ENCODE measurements at places on chromosomes 4 and X.

DNA sequence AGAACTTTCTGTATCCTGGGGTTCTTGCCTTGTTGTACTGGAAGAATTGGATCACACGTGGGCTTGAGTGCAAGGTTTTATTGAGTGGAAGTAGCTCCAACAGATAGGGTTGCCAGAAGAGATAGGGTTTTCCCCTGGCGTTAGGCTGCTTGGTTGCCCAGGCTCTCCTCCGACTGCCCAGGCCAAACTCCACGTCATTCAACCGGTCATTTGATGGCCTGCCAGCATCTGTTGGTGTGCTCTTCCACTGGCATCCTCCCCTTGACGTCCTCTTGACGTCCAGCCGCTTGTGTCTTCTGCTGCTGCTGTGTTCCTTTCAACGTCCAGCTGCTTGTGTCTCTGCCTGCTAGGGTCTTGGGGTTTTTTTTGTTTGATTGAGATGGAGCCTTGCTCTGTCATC, 340.3 kb upstream of the ZCCHC13 start:
- no peak for DNase-seq

GRCh38 chr4:126628933-126629332, 1003.8 kb upstream of the INTU start:
- DNase-seq = no peak

DNA sequence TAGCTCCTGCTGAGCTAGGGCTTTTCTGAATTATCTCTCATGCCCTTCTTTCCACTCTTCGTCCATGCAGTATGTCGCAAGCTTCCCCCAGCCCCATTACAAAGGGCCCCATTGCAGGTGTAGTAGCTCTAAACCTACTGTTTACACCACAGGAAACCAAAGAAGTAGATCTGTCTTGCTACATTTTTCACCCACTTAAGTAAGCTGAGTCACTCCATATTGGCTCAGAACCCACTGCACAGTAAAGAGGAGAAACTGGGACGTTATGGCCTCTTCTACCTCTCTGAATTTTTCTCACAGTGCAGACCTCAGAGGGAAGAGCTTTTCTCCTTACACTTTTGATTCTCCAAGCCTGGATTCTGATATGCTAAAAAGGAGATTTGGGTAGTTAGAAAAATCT, 200.2 kb downstream of the SMARCA1 start:
- no peak for DNase-seq

GRCh38 chr4:184475096-184475461, 729 bp upstream of the IRF2 start:
- DNase-seq = peak; percentile 42

DNA sequence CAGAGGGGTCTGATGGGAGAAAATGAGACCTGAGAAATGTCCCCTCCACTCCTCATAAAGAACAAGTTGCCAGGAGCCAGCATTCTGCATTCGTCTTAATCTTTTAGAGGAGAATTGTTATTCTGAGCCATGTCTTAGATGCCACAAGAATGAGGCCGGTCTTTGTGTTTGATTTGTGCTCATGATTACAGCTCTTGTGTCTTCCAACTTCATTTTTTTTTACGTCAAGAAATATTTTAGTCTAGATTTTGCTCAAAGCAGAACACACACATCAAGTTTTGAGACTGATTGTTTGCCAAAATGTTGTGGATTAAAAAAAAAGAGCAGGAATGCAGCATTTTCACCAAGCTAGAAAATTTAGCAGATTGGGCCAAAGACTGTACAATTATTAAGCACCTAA, 130.6 kb upstream of the PITX2 start:
- no peak for DNase-seq

- no peak for DNase-seq
Observed at GRCh38 chr4:21900211-21900610, 48.4 kb downstream of the KCNIP4 start.

GRCh38 chr4:102318526-102318925, 26.8 kb downstream of the SLC39A8 start:
- no peak for DNase-seq

DNA sequence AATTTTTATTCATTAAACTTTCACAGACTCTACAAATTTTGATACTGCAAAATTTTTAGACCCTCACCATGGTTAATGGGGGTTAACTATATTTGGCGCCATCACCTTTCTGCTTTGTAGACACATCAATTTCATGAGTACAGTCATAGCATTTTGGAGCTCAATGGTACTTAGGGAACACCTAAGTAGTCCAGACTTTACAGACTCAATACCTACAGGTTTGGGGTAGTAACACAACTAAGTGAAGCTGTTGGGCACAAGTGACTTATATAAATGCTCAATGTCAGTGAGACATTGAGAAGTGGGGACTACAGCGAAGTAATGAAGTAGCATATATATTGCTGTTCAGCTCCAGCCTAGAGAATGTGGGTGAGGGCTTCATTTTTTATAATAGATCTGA, 7.5 kb downstream of the GPRIN3 start:
- DNase-seq = no peak

GRCh38 chr4:134958862-134959261, 757.3 kb upstream of the PABPC4L start:
- no peak for DNase-seq

- DNase-seq = no peak
Observed at GRCh38 chr4:113173793-113174264, 124.4 kb downstream of the ANK2 start.

- no peak for DNase-seq
Observed at GRCh38 chr4:37431417-37431743, 186.8 kb downstream of the NWD2 start.

DNA sequence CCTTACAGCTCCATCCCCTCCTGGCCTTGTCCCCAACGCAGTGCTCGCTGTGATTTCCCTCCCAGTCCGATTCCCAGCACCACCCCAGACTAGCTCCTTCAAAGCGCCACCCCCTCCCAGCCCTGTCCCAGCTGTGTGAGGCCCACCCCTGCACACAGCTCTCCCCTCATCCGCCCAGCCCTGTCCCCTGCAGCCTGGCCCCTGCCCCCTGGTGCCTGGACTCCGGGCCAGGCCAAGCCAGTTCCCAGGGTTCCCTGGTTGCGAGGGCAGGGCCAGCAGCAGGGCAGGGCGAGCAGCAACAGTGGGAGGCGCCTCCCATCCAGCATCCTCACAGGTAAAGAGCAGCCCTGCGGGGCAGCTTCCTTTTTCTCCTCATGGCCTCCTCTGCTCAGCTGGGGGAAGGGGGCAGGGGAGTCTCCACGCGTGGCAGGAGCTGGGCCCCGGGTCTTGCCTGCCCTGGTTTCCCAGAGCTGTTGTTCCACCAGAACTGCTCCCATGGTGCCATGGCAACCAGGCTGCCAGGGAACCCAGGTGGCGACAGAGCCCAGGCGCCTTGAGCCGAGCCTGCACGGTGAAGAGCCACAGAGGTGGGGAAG, 24.8 kb downstream of the IQSEC2 start:
- no peak for DNase-seq

DNA sequence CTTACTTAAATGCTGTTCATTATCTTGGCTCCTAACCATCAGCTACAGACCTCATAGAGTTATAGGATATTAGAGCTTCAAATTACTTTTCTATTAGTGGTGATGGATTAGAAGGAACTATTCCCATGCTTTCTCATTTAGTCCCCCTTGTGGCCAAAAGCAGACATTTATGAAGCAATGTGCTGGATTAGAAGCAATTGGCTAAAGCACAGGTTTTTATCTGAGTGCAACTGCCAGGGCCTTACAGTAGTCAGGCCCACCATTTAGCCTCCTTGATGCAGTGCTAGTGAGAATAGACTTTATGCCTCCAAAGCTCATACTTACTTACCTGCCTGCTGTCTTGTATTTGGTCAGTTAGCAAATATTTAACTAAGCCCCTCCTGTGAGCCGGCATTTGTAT, 93.0 kb downstream of the TSPAN7 start:
- DNase-seq = peak; percentile 13

- no peak for DNase-seq
Observed at GRCh38 chr4:17921451-17921850, 100.1 kb downstream of the LCORL start.

DNA sequence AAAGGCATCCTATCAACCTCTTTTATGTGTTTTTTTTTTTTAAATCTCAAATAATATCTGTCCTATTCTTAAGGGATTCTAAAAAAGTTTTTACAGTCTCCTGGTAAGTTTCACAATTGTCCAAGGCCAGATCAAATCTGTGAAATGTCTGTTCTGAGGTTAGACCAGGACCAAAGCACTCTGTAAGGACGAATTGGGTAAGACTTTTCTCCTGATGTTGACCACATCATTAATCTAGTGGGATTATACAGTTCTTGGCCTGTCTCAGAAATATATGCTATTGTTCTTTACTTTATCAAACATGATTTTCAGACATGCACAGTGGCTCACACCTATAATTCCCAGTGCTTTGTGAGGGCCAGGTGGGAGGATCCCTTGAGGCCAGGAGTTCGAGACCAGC, 45.8 kb upstream of the TMEM131L start:
- no peak for DNase-seq

DNA sequence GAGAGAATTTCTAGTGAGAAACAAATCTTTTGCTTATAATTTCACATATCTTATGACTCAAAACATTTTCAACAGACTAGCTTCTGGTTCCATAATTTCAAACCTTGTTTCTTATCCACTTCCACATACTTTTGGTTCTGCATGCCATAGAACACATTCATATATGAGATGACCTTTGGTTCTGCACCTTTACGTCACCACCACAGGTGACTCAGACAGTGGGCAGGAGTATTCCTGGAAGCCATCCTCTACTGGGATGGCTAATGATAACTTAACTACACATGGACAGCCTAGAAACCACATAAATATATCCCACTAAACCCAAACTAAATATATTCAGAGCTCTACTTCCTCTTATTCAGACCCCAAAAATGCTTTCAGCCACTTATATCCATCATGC, 133.3 kb downstream of the DCK start:
- DNase-seq = no peak

DNA sequence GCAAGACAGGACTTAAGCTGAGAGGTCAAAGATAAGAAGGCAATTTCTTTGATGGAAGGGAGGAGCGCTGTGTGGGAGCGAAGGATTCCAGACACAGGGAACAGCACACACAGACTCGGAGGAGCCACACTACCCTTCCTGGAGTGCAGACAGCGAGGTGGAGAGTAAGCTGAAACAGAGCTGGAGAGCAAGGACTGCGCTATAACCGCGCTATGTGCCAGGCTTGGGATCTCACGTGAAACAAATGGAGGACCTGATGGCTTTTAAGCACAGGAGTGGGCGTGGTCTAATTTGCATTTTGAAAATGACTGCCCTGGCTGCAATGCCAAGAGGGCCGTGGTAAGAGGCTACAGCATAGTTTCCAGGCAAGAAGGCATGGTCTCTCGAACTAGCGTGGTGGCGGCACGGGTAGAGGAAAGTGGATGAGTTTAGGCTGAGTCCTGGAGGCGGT, 113.9 kb upstream of the SORBS2 start:
- no peak for DNase-seq

GRCh38 chr4:102139932-102140331, 205.3 kb downstream of the SLC39A8 start:
- no peak for DNase-seq

- peak; percentile 70 for DNase-seq
Observed at GRCh38 chrX:66728818-66729271, 90.0 kb upstream of the EDA2R start.

- DNase-seq = no peak
Observed at GRCh38 chrX:120450163-120450562, 18.9 kb downstream of the LAMP2 start.

- no peak for DNase-seq
Observed at GRCh38 chrX:80486299-80486698, 66.1 kb downstream of the TENT5D start.

- no peak for DNase-seq
Observed at GRCh38 chrX:31071262-31071661, 579 bp downstream of the FTHL17 start.

GRCh38 chr4:85610450-85610849, 135.5 kb downstream of the ARHGAP24 start:
- no peak for DNase-seq

DNA sequence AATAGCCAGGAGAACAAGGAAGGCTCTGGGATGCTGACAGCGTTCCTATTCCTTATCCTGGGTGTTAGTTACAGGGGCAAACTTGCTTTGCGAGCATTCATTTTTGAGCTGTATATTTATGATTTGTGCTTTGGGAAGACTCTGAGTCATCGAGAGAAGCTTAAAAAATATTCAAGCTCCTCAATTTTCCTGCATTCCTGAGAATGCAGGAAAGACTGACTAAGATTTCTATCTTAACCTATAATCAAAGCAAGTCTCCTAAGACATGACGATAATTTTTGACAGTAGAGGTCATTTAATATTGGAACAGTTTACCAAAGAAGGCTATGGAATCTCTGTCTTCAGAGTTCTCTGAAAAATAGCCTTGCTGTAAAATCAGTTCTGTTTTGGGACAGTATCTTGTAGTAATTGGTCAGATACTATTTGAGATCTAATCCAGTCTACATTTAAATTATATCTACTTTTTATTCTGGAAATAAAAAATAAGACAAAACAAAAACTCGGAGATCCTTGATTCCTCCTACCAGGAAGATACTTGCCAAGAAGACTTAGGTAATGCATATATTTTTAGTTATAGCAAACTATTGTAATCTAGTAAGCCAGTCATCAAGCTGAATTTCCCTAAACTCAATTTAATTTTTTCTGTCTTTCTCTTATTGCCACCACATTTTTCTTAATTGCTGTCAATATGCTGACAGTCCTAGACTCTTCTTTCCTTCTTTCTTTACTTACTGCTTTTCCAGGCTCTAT, 31.7 kb downstream of the BBS12 start:
- no peak for DNase-seq

- DNase-seq = no peak
Observed at GRCh38 chr4:158008551-158009218, 164.1 kb downstream of the GASK1B start.

DNA sequence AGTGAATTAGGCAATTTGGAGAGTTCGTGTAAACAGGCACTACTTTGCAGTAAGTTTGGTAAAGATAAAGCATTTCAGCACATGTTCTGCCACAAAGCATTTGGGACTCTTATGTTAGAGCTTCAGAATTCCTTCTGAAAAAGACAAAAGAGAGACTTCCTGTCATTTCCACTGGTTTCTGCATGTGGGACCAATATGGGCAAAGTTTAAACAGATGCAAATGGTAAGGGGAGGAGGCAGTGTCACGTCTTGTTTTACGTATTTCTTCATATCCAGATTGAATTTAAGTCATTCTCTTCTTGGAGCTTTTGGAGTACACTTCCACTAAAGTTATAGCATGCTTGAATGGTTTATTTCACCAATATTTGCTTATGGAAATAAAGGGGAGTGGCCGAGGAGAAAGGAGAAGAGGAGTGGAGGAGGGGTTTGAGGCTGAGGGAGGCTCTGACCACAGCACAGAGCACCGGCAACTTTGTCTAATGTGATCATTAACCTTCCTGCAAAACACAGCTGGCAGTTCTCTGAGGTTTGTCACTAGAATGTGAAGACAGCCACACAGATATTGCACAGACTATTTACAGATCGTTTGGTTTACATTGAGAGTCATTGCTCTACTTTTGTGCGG, at the start of gene APELA:
Gene APELA, plus strand, starts transcription at position 479 of the 625 bp plus-strand sequence. CDS start 154 bp downstream, outside the sequence.
- DNase-seq = no peak

- DNase-seq = no peak
Observed at GRCh38 chr4:116328261-116328860, 757.0 kb downstream of the TRAM1L1 start.

GRCh38 chr4:140735317-140735716, 20.9 kb downstream of the TBC1D9 start:
- DNase-seq = no peak

Data from midbrain (tissue), 1 donor.